ENCODE measurements at places on chromosomes 5 and 9. TPM values are rescaled to one million over a fixed set of nuclear protein-coding genes. Genes with fewer than 3 reads are reported as not detected.

- no peak for DNase-seq
Measured at GRCh38 chr5:6302684-6303083, 75.7 kb downstream of the MED10 start.

The CD274 gene
- total RNA-seq, result 4.0 TPM

DNA sequence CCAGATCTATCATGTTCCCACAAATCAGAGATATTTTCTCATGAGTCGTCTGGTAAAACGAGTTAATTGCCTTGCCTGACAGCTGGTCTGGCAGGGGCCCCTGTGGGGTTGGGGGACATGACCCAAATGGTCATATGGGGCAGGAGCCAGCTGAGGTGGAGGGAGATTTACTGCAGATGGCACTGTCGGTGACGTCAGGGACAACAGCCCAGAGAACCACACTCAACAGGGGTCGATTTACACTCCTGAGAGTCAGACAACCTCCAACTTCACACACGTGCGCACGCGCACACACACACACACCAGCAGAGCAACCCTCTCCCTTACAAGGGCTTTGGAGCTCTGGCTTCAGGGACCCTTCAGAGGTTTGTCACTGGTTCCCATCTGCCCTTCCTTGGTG lies 23.4 kb upstream of the GABRP start:
- DNase-seq, result no peak

- DNase-seq, result no peak
Measured at GRCh38 chr5:36360307-36360706, 58.6 kb upstream of the RANBP3L start.

The PAEP gene
- not detected for total RNA-seq

- DNase-seq, result no peak
Measured at GRCh38 chr9:129679537-129679936, 14.1 kb downstream of the PRRX2 start.

The KDM3B gene
- 53.1 TPM for total RNA-seq

GRCh38 chr9:16869882-16870595 lies 431 bp downstream of the BNC2 start:
- DNase-seq, result no peak

The CDKN2A gene
- 39.7 TPM for total RNA-seq

GRCh38 chr5:176676361-176676824 lies 29.1 kb downstream of the TSPAN17 start:
- no peak for DNase-seq

GRCh38 chr9:69895185-69895584 lies 74.6 kb downstream of the CFAP95 start:
- no peak for DNase-seq

GRCh38 chr5:109177782-109178181 lies 232.0 kb downstream of the PJA2 start:
- no peak for DNase-seq

GRCh38 chr9:88481933-88482332 lies 53.0 kb upstream of the NXNL2 start:
- DNase-seq, result no peak

The LRRC19 gene
- total RNA-seq, result not detected

- no peak for DNase-seq
Measured at GRCh38 chr5:110159202-110159601, 469.5 kb downstream of the MAN2A1 start.

DNA sequence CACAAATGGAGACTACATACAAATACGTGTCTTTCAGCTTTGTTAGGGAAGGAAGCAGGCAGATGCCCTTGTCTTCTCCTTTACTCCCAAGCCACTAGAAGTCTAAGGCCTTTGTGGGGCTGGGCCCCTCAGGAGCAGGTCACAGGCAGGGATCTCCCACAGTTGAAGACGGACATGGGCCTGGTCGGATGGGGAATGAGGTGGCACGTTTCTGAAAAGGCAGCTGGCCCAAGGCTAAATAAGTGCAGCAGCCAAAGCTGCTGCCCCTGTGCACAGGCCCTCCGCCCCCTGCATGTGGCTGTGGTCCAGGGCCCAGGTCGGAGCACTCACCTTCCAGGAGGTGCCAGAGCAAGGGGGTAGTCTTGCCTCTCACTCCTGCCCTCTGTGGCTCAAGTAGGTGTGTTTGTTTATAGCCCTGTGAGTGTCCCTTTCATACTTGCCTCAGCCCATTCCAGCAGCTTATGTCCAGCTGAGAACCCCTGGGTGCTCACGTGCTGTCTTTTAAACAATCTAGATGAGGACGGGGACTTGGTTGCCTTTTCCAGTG lies 1.8 kb downstream of the SQSTM1 start:
- DNase-seq, result no peak

DNA sequence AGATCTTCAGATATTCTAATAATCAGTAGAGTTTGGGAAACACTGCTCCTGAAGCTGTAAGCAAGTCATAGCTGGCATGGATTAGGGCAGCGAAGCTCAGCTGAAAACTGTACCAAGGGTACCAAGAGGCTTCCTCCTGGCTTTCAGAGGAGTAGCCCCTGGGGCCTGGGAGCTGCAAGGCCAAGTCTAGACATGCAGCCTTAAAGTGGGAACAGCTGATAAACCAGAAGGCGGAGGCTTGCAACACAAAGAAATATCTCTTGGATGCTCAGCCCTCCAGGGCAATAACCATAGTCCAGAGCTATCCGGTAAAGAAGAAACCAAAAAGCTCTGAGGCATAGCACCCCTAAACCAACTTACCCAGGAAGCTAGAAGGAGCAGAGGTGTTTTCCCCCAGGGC lies 51.5 kb downstream of the MRPS30 start:
- no peak for DNase-seq

DNA sequence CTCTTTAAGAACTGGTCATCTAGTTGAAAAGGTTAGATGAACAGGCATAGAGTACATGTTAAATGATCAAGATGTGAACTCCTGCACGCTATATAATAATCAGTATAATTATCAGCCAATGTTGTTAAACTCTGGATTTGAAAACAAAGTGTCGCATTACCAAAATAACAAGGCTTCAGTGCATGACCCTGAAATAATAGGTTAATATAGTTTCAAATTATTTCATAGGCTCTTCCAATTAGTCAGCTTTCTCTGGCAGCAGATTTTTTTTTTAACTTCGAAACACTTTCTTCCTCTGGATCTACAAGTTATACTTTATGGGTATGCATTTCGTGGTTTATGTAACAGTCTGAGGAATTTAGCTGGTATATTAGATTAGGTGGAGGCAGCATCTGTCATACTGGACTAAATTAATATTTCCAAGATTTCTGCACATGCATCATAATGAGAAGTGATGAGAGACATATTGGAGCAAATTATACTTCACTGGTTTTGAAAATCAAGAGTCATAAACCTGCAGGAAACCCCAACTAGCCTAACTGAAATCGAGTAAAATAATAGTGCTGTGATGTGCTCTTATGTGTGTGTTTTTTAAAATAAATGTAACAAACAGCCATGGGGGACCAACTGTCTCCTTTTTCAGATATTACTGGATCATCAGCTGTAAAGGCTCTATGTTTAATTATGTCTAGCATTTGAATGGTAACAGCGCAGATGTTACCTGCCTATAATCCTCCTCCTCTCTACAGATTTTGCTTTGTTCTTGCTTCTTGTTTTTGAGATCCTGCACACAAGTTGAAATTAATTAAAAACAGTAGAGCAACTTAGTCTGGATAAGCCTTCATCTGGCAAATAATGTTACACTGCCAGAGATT lies 85.9 kb upstream of the CKMT2 start:
- DNase-seq, result no peak

The SPACA9 gene
- 7.7 TPM for total RNA-seq

DNA sequence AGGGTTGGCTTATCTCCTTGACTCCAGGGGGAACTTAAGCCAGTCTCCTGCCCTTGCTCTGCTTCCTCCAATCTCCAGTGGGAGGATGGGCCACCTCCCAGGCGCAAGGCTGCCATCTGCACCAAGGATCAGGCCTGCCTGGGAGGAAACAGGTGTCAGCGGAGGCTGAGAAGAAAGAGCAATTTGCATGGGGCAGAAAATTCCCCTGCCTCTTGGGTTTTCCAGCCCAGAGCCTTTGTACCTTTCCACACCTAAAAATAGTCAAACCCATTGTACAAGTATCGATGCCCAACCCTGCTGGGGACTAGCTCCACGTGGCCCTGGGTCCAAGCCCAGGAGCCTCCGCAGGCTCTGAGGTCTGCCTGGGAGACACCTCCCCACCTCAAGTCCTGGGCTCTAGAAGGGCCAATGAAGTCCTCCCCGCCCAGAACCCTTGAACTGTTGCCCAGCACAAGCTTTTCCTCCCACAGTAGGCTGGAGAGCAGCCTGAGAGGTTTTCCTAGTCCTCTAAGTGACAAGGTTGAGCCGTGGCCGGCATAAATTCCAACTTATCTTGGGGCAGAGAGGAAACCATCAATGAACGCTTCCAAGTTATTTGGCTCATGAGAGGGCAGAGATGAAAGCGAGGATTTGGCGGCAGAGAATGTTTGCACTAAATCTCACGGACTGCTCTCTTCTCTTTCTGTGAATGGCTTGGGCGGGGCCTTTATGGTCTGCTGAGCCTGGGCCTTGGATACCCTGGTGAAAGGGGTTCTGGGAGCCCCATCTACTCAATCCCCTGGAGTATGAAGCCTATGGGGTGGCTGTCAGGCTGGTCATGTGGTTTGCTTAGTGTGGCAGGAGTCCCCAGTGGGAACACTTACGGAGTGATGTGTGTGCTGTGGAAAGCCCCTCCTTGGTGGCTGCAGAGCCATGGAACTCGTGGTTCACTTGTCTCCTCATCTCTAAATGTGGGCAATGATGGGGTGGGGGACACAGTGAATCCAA lies 15.6 kb downstream of the JADE2 start:
- DNase-seq, result no peak

DNA sequence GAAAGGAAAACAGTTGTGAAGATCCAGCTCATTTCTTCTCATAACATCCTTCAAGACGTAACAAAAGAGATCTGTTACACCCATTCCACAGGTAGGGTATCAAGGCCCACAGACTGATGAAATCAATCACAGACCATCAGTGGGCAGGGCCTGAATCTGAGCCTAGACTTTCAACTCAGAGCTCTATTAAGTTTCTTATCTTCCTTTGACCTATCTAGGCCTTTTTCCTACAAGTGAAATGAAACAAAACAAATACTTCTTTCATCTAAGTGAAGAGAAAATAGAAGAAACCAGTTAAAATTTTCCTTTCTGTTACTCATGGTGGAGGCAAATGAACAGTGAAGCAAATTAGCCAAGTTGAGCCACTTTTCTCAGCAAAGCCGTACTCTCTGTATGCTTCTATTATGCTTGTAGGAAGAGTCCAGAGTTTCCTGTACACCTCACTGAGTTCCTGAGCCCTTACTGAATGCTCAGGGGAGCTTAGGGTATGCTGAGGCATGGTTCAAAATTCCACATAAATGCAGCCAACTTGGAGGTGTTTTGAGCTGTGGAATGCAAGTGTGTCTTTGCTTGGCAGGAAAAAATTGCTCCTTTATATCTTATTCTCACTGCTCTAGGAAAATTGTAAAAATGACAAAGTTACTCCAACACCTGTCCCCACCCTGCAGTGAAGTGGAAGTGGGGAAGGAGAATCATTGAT lies 91.9 kb downstream of the FEM1C start:
- DNase-seq, result no peak

The SRA1 gene
- 43.4 TPM for total RNA-seq

The PGM5 gene
- total RNA-seq, result not detected

The CCIN gene
- 0.13 TPM for total RNA-seq

DNA sequence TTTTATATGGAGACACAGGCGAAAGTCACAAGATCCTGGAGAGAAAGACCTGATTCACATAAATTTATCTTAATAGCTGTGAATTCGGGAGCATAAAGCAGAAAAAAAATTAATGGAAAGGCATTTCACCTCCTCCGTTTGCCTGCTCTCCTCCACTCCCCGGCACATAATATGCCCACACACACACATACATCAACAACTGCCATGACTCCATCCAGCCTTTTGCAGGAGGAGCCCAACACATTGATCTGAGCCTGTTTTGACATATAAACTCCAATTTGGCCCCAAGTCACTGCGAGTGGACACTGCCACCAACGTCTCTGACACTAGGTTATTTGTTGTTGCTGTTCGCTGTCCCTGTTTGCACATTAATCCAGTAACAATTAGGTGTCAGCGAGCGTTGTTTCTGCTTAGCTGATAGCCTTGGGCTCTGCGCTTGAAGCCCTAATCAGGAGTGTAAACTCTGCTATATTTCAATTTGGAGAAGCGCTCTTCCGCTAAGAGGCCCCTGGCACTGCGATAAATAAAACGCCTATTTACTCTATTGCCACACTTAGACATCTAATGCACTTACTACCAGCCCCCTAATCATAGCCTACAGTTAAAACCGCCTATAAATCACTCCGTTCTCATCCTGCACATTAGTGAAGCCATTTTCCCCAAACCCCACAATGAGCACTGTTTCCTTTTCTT lies 195.8 kb upstream of the TBCA start:
- DNase-seq, result no peak

The ANKRD34B gene
- not detected for total RNA-seq

- DNase-seq, result no peak
Measured at GRCh38 chr9:85405566-85405950, 336.2 kb downstream of the AGTPBP1 start.

The NUTM2F gene
- not detected for total RNA-seq
